ENCODE measurements at places on chromosomes 3 and 15. TPM values are rescaled to one million over a fixed set of nuclear protein-coding genes. Genes with fewer than 3 reads are reported as not detected.

PLSCR5 gene
- polyA plus RNA-seq, result not detected

DNA sequence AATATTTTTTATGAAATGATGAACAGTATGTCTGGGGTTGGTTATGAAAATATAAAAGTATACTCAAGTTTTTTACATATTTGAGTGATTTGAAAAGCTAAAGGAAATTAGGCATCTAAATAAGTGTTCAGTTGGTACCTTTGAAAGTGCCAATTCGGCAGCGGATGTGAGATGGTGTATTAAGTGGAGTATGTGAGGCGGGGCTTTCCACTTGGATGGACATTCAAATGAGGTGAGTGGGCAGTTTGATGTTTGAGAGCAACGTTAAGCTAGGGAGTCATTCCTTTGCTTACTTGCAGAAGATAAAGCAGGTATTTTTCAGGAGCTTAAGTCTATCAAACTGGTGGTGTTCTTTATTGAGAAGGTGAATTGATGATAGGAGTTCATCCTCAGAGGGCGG is 189.0 kb upstream of the GOLIM4 start:
- DNase-seq, result no peak

GRCh38 chr3:112689989-112690388 is 49.0 kb upstream of the CCDC80 start:
- DNase-seq, result no peak

GRCh38 chr3:55884066-55884465 is 397.0 kb upstream of the WNT5A start:
- no peak for DNase-seq

GRCh38 chr15:93110502-93111040 is 21.6 kb upstream of the RGMA start:
- DNase-seq, result no peak

DNA sequence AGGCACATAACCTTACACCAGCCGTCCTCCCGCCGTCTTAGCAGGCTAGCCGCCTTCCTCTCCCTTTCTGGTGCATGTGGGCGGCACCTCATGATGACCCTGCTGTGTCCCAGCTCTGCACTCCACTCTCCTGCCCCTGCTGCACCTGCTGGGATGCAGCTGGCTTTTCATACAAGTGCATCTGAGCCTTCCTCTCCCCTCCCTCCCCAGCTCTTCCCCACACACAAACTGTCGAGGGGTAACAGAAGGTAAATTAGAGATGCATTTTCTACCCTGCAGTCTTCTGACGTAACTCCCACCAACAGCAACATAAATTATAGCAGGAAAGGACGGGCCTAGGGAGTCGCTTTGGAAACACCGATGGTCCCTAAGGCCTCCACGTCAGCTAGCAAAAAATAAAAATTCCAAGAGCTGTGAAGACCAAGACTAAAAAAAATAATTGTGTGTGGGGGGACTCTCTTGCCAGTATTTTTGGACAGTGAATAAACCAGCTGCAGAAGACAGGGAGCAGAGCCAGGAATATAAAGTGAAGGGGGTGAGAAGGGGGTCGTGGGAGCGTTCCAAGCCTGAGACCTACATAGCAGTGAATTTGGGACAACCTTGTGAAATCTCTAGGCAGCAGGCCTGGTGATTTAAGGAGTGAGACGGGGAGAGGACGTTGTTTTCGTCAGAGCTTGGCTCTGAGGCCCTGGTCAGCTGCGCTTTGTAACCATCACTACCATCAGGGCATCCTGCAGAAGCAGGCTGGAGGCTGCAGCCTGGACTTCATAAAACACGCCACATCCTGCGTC is 216.2 kb downstream of the ADAMTS17 start:
- DNase-seq, result no peak

CKMT1A gene
- polyA plus RNA-seq, result 47.4 TPM
